ENCODE measurements at places on chromosomes 4 and X. TPM values are rescaled to one million over a fixed set of nuclear protein-coding genes. Genes with fewer than 3 reads are reported as not detected.
A peak's percentile ranks its signal among the peaks of the same experiment; 100 is the strongest.

DNA sequence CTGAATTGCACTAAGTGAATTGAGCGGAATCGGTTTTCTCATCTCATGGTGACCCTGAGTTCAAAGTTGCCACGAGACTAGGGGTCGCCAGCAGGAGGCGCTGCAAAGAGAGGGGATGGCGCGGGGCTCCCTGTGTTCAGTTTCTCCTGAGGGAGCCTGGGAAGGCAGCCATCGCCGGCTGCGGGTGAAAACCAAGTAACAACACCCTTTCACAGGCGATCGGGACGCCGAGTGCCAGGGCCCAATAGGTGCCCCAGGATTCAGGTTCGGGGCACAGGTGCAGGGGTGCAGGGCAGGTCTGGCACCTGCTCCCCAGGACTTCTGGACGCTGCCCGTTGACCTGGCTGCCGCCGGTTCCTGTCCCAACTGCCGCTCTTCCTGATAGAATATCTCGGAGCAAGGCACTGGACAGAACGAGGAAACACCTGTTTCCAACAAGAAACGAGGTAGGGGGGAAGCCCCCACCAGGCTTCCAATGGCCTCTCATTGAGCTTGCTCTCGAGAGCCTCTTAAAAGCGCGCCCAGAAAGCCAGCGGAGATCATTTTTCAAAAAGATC, 1.1 kb upstream of the FGF16 start:
- peak; percentile 64 for DNase-seq
- H3K4me1 ChIP-seq = peaks cover 31% of the 10 kb centered on the region
- H3K27me3 ChIP-seq = peaks cover 24% of the 10 kb centered on the region
- H3K27ac ChIP-seq = no peak overlapping the region
- peak overlapping the region; percentile 79 for H3K4me3 ChIP-seq
- no peaks in the 10 kb centered on the region for H3K36me3 ChIP-seq

DNA sequence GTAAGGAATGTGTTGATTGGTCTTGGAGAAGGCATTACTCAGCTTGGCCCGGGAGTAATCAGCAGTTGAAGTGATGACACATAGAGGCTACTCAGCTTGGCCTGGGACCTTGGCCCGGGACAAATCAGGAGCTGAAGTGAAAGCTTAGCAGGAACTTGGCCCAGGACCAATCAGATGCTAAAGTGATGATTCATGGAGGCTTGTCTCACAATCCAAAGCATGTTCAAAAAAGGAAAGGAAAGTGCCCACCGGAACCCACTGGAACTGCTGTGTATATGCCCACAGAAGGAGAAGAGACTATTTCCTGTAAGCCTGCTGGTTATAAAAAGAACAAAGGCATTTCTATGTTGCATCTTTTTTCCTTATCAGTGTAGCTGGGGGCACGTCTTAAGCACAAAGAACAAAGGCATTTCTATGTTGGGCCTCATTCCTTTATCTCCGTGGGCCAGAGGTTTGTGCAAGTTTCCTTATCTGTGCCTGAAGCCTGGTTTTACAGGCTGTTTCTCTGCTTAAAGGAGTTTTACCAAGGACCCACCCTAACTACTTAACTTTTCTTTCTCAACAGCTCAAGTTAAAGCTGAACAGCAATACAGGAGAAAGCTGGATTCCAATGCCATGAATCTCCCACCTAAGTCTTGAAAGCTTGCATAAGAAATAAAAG, 1176.7 kb downstream of the NLGN4X start:
- no peak for DNase-seq
- H3K27me3 ChIP-seq = no peaks in the 10 kb centered on the region
- no peak overlapping the region for H3K4me3 ChIP-seq
- peaks cover 2% of the 10 kb centered on the region for H3K36me3 ChIP-seq

- no peaks in the 10 kb centered on the region for H3K4me1 ChIP-seq
- DNase-seq = no peak
- H3K4me3 ChIP-seq = no peak overlapping the region
- 0 out of 2 replicates have a peak, but pooled peaks cover 2% of the 10 kb centered on the region for H3K36me3 ChIP-seq
- H3K27ac ChIP-seq = no peak overlapping the region
These were observed 3.9 kb upstream of the CTAG2 start for GRCh38 chrX:154657226-154657805.

Gene SPANXC
- not detected for total RNA-seq

Data from WTC11 (cell line).